Metanephros (tissue), 2 donors: ENCODE measurements at places on chromosomes 7 and 10. TPM values are rescaled to one million over a fixed set of nuclear protein-coding genes. Genes with fewer than 3 reads are reported as not detected.

GNAT3 gene
- not detected for total RNA-seq

SPDYE2 gene
- not detected for total RNA-seq

AGR2 gene
- total RNA-seq = 26.9 TPM

PCLO gene
- 7.2 TPM for total RNA-seq

GRID1 gene
- total RNA-seq = 2.7 TPM
